ENCODE measurements at places on chromosomes 5 and 9. TPM values are rescaled to one million over a fixed set of nuclear protein-coding genes. Genes with fewer than 3 reads are reported as not detected.

The GOLM1 gene
- 108 TPM for total RNA-seq

The WDR38 gene
- total RNA-seq, result not detected

The CDKN2A gene
- total RNA-seq, result 9.3 TPM

The GBGT1 gene
- 28.7 TPM for total RNA-seq

GRCh38 chr5:113578091-113578490 is 64.6 kb downstream of the YTHDC2 start:
- peaks cover 18% of the 10 kb centered on the region for H3K36me3 ChIP-seq
- no peak for DNase-seq
- H3K27ac ChIP-seq, result no peak overlapping the region
- no peaks in the 10 kb centered on the region for H3K27me3 ChIP-seq
- no peaks in the 10 kb centered on the region for H3K4me1 ChIP-seq

DNA sequence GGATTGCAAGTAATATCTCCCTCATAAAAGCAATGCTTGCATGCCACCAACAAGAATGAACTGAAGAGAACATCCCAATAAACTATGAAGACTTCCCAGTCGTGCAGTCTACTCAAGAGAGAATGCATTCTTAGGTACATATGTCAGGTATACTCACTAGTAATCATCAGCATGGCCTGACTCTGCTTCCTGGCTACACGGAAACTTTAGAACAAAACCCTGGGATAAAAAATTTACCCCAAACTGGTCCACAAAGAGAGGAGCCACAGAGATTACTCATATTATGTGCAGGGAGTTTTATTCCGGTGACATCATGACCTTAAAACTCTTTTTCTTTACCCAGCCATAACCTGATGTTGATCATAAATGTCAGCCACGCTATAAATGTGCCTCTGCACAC is 57.5 kb upstream of the PAPPA start:
- H3K4me1 ChIP-seq, result no peaks in the 10 kb centered on the region
- no peak overlapping the region for H3K27ac ChIP-seq
- H3K36me3 ChIP-seq, result no peaks in the 10 kb centered on the region
- DNase-seq, result no peak
- no peak overlapping the region for H3K4me3 ChIP-seq

The ANKRD34B gene
- total RNA-seq, result not detected

DNA sequence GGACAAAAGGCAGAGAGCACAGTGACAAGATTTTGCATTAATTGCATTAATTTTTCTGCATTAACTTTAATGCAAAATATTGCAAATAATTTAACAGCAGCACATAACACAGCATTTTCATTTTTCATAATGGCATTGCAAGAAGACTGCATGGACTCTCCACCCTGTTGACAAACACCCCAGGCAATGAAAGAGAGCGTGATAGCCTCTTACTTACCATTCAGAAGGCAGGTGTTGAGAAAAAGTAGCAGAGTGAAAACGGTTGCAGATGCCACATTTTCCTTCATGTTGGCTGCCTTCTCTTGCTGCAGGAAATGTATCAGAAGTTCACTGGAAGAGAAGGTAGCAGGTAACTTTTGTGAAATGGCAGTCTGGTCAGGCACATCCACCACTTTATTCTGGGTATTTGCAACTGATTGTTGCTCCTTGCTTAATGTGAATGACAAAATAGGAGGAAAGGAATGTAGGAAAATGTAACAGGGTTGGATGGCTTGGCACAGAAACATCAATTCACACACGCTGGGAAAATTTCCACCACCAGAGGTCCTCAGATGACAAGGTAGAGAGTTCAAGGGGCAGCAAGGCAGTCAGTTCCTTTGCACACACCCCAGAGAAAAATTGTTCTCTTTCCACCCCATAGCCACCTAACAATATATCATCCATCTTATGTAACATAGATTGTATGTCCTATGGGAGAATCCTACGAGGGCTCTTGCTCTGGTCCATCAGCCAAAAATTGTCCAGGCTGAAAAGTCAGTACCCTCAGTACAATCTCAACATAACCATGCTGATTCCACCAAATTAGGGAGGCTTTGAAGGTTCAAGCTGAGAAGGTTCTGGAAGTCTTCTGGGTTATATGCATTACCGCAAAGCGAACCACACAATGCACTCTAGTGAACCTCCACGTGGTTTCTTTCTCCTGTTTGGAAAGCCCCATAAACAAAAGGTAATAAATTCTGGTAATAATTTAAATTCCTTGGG is 41.9 kb upstream of the AGXT2 start:
- H3K36me3 ChIP-seq, result no peaks in the 10 kb centered on the region
- DNase-seq, result peak; percentile 38
- H3K4me1 ChIP-seq, result no peaks in the 10 kb centered on the region
- no peak overlapping the region for H3K27ac ChIP-seq
- no peaks in the 10 kb centered on the region for H3K27me3 ChIP-seq

The TMOD1 gene
- total RNA-seq, result 0.74 TPM

DNA sequence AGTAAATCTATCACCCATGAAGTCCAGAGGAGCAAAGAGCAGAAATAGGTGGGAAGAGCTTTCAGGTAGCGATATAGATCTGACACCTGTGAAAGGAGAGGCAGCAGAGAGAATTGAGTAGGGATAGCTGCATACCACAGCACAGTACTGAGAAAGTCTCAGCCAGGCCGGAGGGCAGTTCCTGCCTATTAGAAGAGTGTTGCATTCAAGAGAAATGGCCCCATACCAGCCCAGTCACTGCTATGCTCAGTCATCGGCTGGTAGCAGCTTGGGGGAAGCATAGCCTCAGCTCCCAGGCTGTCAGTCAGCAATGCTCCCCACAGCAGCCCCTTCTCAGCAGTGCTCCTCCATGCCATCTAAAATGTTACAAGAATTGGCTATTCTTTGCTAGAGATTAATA is 285.1 kb upstream of the CDH6 start:
- H3K4me3 ChIP-seq, result no peak overlapping the region
- no peak for DNase-seq
- no peaks in the 10 kb centered on the region for H3K27me3 ChIP-seq
- no peak overlapping the region for H3K27ac ChIP-seq
- H3K4me1 ChIP-seq, result no peaks in the 10 kb centered on the region

The PTGR1 gene
- total RNA-seq, result 79.1 TPM
